Skin of body (tissue), 3 donors: ENCODE measurements at places on chromosomes 3 and 15.
A peak's percentile ranks its signal among the peaks of the same experiment; 100 is the strongest.

GRCh38 chr3:171678971-171679492 is 131.3 kb downstream of the PLD1 start:
- DNase-seq, result no peak

DNA sequence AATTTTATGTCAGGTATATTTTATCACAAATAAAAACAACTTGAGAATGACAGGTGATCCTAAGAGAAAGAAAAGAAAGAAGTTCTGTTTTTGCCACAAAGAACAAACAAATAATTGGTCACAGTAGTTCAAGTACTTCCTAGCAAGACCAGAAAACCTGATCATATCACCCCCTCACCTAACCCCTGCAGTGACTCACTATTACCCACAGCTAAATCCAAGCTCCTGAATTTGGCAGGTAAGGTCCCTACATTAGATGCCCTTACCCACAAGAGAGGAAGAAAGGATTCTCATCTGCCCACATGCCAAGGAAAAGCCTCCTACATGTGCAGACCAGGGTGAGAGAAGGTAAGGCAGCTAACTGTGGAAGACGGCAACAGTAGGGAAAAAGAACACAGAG is 4.4 kb downstream of the SSUH2 start:
- DNase-seq, result no peak

GRCh38 chr3:129598000-129598381 is 8.5 kb downstream of the PLXND1 start:
- no peak for DNase-seq

DNA sequence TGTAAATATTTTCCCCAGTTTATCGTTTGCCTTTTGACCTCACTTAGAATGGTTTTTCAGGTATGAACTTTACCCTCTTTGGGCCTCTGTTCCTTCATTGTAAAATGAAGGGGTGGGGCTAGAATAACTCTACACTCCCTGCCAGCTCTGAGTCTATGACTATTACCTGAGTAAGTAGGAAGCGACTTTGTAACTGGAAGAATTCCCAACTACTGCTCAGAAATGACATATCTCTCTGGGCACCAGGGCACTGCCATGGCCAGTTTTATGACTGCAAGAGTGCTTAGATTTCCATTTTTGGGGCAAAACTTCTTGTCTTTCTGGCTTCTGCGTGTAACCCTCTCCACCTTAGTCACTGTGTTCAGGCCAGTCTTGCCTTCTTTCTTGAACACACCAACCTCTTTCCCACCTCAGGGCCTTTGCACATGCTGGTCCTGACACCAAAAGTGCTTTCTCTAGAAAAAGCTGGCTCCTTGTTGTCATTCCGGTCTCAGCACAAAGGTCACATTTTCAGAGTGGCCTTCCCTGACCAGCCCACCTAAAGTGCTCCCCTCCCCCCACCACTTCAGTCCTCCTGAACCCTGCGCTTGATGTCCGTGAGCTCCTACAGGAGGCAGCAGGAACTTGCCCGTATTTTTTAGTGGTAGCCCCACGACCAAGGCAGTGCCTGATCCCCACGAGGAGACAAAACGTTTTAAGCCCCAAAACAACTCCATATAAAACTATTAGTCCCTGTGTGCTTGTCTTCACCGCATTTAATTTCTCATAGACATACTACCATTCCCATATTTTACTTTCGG is 25.6 kb downstream of the CDCP1 start:
- no peak for DNase-seq

DNA sequence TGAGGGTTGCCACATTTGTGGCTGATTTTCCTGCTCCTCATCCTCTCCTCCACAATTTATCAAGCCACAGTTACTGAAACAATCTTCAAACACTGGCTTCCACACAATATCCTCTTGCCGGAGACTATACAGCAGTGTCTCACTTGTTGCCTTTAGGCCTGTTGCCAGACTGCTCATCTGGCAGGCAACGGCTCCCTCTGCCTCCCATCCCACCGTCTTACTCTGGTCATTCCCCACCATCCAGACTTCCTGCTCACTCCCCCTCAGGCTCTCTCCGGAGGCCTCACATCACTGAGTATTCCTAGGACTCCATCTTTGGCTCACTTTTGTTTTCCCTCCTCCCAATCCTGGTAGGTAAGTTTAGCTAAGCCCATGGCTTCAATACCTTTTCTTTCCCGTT is 301.9 kb downstream of the IL20RB start:
- peak; percentile 0 for DNase-seq
